ENCODE measurements at places on chromosomes 3 and 15. TPM values are rescaled to one million over a fixed set of nuclear protein-coding genes. Genes with fewer than 3 reads are reported as not detected.

GOLGA8G gene
- total RNA-seq = not detected

XCR1 gene
- total RNA-seq = not detected

GOLGA8S gene
- total RNA-seq = 1.2 TPM

FANCD2OS gene
- total RNA-seq = not detected

TRH gene
- not detected for total RNA-seq

PCOLCE2 gene
- not detected for total RNA-seq

PGBD4 gene
- 3.8 TPM for total RNA-seq

Measured in activated naive CD8-positive, alpha-beta T cell treated with anti-CD3 and anti-CD28 coated beads, Interleukin-2, amount 10 ng/mL, durations not matched to agents 7 days and 5 days (primary cell).